ENCODE measurements at places on chromosomes 12 and 14.

DNA sequence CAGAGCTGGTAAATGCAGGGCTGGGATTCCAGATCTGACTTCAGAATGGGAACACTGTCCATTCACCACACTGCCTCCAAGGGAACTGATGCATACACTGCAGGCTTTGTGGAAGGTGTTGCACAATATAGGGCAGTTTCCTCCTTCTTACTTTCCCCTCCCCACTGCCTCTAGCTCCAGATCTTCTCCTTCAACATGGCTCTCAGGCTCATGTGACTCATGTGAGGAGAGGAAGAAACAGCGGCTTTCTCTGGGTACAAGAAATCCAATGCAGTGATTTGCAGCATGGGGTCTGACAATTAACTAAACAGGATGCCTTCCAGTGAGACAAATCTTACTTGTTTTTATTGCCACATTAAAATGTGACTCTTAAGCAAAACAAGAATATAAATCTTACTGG is 447.6 kb upstream of the CCDC196 start:
- no peak for DNase-seq

DNA sequence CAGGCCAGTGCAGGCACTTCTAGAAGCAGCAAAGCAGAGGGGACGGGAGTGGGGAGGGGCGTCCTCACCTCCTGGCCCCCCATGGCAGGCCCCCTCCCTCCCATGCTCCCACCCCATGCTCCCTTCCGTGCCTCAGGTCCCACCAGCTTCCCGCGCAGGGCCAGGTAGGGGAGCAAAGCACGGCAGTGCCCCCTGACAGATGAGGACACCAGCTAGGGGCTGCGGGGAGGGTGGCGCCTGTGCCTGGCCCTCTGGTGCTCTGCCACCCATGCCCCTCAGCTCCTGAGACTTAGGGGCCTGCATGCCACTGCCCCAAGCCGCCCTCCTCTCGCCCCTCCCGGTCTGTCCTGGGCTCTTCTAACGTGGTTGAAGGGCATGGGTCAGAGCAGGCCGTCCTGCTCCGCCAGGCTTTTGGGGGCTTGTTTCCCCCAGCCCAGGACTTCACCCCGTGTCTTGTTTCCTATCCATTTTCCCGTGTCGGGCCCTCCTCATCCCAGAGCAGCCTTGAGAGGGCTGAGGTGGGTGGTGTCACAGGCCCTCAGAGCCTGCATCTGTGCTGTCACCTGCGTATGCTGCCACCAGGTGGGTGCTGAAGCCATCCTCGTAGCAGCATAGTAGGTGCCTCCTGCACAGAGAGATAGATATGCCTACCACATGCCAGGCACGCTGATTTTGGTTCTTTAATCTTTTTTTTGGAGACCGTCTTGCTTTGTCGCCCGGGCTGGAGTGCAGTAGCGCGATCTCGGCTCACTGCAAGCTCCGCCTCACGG is 10.2 kb downstream of the TRMT61A start:
- no peak for DNase-seq

DNA sequence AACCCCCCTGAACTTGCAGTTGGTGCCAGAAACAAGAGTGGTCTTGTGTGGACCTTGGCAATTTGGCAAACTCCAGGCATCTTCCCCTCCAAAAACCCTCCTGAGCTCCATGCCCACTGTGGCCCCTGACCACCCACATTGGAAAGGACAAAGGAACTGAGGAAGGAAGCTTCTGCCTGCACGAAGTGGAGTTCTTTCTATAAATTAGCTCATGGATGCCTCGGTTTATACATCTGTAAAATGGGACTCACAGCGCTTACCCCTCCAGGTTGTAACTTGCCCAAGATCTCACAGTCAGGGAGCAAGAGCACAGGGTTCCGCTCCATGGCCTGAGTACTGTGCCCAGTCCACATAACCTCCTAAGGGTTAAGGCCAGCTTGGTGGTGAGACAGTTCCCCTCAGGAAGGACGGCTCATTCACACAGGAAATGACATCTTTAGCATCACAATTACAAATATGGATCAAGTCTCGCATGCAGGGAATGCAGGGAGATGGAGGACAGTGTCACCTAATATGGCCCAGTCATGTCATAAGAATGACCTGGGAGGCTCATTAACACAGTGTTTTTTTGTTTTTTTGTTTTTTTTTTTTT is 66.6 kb downstream of the CLMN start:
- DNase-seq, result no peak

DNA sequence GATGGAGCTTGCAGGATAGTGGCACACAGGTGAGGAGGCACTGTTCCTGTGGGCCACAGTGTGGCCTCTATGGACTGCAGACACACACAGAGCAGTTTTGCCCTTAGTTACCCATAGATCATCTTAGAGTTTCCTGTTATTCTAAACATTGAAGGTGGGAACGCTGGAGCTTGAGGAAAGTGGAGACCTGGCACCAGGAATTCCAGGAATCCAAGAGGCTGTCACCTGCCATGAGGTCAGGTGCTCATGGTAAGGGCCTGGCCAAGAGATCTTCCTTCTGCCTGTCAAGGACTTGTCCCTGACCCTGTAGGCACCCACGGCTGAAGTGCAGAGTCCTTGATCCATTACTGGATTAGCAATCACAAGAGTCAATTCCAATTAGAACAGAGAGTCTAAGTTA is 65.2 kb upstream of the ACTN1 start:
- no peak for DNase-seq

DNA sequence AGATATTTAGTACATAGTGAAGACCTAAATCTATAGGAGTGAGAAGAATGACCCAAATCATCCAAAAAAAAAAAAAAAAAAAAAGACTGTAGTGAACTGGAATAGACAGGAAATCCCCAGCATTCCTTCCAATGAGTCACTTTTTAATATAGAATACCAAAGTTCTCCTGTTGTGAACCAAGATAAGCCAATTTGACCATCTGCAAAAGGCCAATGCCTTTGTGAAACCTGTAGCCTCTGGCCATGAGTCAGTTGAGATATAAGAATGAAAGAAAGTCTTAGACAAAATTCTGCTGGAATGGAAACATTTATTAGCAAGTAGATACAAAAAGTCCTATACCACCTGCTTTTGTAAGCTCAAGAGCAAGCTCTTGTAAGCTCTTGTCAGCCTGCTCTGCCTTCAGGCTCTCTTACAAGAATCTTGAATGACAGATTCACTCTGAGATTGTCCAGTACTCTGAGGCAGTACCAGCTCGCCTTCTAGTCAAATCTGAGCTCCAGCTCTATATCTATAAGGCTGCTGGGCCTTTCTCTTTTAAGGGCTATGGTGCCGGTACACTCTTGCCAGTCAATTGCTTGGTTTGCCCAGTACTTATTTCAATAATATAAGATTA is 243.0 kb upstream of the TMTC1 start:
- no peak for DNase-seq

DNA sequence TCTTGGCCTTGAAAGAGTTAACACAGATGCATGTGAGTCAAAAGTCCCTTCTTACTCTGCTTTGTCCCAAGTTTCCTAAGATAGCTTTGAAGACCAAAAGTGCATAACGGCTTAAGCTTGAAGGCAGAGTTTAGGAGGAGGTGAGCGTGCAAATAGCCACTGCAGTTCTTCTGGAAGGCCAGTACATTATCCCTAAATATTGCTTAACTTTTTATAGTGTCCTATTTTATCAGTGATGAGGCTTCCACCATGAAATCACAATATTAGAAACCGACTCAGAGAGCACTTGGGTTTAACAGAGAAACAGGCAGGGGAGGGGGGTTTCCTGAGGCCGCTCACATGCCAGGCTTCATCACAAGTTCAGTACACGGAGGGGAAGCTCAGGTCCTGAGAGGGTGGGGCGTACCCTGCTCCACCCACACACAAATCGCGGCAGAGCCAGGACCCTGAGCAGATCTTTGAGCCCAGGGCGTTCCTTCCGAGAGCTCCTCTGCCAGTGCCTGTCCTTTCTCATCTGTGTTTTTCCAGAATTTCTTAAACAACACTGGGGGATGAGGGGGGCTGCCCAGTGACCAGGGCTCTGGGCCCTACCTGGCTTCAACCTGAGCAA is 26.8 kb upstream of the BDKRB2 start:
- DNase-seq, result peak; percentile 31

GRCh38 chr14:101248840-101249675 is 312.2 kb upstream of the DIO3 start:
- DNase-seq, result no peak

DNA sequence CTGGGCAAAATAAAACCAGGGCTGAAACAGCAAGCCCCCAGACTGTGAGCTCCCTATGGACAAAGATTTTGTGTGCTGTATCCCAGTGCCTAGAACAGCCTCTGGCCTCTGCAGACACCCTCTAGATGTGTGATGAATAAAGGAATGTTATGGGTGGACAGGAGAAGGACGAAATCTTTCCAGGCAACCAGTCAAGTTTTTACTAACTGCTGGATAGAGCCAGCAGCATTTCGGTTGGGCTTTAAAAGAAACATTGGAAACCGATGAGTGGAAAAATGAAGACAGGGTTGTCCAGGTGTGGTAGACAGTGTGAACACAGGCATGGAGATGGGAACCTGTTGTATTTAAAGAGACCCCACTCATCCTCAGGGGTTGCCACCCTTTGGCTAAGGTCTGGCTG is 4.0 kb downstream of the CHGA start:
- DNase-seq, result no peak
